A549 treated with RU486 at 1 μM for 4 hours (cell line): ENCODE measurements at places on chromosomes 1 and 21. TPM values are rescaled to one million over a fixed set of nuclear protein-coding genes. Genes with fewer than 3 reads are reported as not detected.

Gene ABCA4
- 0.01 to 0.10 TPM (median 0.05 TPM) in 3 of 5 replicates, not detected in the others for total RNA-seq

Gene OR2L8
- total RNA-seq, result not detected in 5 replicates

Gene FNDC10
- 5.2 to 10.5 TPM (median 8.0 TPM) in 5 replicates for total RNA-seq

Gene TEX38
- total RNA-seq, result 0.13 TPM in 1 of 5 replicates, not detected in the others

Gene KLHDC7A
- total RNA-seq, result 1.1 to 1.6 TPM (median 1.3 TPM) in 5 replicates

Gene OVAAL
- total RNA-seq, result 0.10 TPM in 1 of 5 replicates, not detected in the others

Gene LAMC2
- 21.0 to 28.9 TPM (median 24.9 TPM) in 5 replicates for total RNA-seq

Gene SERPINC1
- total RNA-seq, result 0.16 to 0.35 TPM (median 0.17 TPM) in 4 of 5 replicates, not detected in the other

Gene IL19
- total RNA-seq, result not detected in 5 replicates

Gene ADAMTS5
- not detected in 5 replicates for total RNA-seq

Gene TOMM20
- 113 to 135 TPM (median 123 TPM) in 5 replicates for total RNA-seq

Gene C21orf58
- total RNA-seq, result 3.2 to 5.8 TPM (median 5.3 TPM) in 5 replicates

Gene LIN9
- 2.9 to 8.6 TPM (median 7.6 TPM) in 5 replicates for total RNA-seq

Gene PTCH2
- total RNA-seq, result 0.14 to 0.30 TPM (median 0.20 TPM) in 5 replicates

Gene TBX19
- total RNA-seq, result 0.84 to 1.2 TPM (median 0.93 TPM) in 5 replicates

Gene LCE2C
- not detected in 5 replicates for total RNA-seq

Gene AMY2B
- 0.43 to 0.70 TPM (median 0.55 TPM) in 5 replicates for total RNA-seq

Gene RGS8
- total RNA-seq, result not detected in 5 replicates

Gene MTMR11
- 6.3 to 9.6 TPM (median 8.5 TPM) in 5 replicates for total RNA-seq

Gene KIF21B
- total RNA-seq, result 1.6 to 3.5 TPM (median 2.6 TPM) in 5 replicates

Gene UBE2U
- total RNA-seq, result not detected in 5 replicates

Gene CYP4Z1
- not detected in 5 replicates for total RNA-seq

Gene FHL3
- 7.1 to 9.2 TPM (median 8.9 TPM) in 5 replicates for total RNA-seq

Gene RIIAD1
- total RNA-seq, result not detected in 5 replicates

Gene KRTAP21-2
- not detected in 5 replicates for total RNA-seq

Gene NUF2
- total RNA-seq, result 14.4 to 31.5 TPM (median 28.8 TPM) in 5 replicates

Gene DLGAP3
- total RNA-seq, result 0.17 to 0.25 TPM (median 0.19 TPM) in 5 replicates

Gene OR10Z1
- total RNA-seq, result not detected in 5 replicates

Gene DMRTA2
- 0.05 to 0.33 TPM (median 0.16 TPM) in 5 replicates for total RNA-seq

Gene TRAF5
- 6.3 to 7.4 TPM (median 7.1 TPM) in 5 replicates for total RNA-seq

Gene CELA2B
- total RNA-seq, result not detected in 5 replicates

Gene STYXL2
- total RNA-seq, result not detected in 5 replicates

Gene S100B
- not detected in 5 replicates for total RNA-seq

Gene TIE1
- 0.03 TPM in 1 of 5 replicates, not detected in the others for total RNA-seq

Gene CD244
- not detected in 5 replicates for total RNA-seq

Gene OR2L2
- total RNA-seq, result 0.02 to 0.06 TPM in 2 of 5 replicates, not detected in the others

Gene ADGRL4
- total RNA-seq, result not detected in 5 replicates

Gene SELE
- not detected in 5 replicates for total RNA-seq

Gene OR2L3
- not detected in 5 replicates for total RNA-seq

Gene AADACL3
- not detected in 5 replicates for total RNA-seq

Gene MRPL9
- 69.1 to 95.3 TPM (median 81.1 TPM) in 5 replicates for total RNA-seq

Gene KRTAP26-1
- not detected in 5 replicates for total RNA-seq

Gene SFPQ
- 186 to 339 TPM (median 226 TPM) in 5 replicates for total RNA-seq

Gene SPRR1A
- total RNA-seq, result not detected in 5 replicates

Gene IVL
- total RNA-seq, result 0.08 TPM in 1 of 5 replicates, not detected in the others

Gene UBL4B
- total RNA-seq, result not detected in 5 replicates

Gene KCNA3
- total RNA-seq, result not detected in 5 replicates
